Left renal pelvis (tissue), 4 donors: ENCODE measurements at places on chromosomes 7 and 10. TPM values are rescaled to one million over a fixed set of nuclear protein-coding genes. Genes with fewer than 3 reads are reported as not detected.

DNA sequence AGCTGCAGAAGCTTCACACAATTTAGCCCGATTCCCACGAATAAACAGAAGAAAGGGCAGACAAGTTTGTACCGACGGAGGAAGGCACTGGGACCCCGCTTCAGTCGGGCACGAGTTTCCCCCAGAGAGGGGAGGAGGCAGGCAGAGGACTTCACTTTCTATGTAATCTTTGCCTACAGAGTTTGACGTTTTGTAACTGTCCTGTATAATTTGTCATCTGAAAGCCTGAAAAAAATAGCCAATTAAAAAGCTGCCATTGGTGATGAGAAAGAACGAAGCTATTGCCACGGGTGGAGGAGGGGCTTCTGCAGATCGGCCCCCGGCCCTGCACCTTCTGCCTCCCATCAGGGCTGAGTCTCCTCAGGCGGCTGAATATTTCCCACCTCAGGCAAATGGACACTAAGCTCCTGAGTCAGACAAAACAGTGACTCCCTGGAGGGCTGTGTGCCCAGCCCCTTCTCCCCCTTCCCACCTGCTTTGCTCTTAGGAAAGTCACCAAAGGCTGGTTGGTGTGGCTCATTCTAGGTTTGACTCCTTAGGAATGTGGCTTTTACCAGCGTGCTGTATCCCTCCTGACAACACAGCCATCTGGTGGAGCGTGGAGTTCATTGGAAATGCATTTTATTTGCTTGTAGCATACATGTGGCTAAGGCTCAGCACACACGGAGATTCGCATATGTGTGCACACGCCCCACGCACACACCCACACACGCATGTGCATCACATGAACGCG lies 117.4 kb downstream of the VIPR2 start:
- no peak for DNase-seq

DNA sequence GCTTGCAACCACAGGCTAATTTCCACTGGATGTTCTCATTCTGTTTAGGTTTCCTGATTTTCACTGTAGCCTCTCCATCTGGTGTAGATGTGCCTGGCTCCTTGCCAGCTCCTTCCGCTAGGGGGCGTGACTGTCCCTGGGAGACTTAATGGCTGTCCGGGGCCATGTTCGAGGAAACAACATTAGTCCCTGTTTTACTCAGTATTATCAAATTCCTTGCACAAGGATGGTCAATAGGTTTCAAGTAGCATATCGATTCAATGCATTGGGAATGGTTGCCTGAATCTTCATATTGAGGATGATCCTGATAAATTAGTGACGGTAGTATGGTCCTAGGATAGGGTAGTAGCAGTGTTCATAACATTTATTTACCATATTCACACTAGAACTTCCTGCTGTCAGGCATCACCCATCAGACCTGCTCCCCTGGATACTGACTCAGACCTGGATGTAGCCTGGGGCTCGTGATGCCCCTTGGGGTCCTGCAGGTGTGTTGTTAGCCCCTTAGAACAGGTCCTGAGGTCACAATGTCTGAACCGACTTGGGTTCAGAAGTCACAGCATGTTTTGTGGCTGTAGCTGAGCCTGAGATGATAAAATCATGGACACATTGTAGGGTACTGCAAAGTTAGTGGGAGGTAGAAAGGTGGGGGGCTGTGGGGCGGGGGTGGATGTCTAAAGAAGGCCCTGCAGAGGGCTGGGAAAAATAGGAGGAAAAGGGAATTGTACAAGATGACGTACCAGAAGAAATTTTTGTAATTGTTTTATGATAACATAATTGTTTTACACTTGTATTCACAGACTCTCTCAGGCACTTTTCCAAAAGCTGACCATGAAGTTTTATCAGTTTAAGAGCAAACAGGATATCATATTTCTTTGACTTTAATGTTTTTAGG lies 8.9 kb upstream of the EXOC6 start:
- DNase-seq: no peak

GRCh38 chr7:135964791-135965190 lies 12.4 kb downstream of the MTPN start:
- DNase-seq: no peak

DNA sequence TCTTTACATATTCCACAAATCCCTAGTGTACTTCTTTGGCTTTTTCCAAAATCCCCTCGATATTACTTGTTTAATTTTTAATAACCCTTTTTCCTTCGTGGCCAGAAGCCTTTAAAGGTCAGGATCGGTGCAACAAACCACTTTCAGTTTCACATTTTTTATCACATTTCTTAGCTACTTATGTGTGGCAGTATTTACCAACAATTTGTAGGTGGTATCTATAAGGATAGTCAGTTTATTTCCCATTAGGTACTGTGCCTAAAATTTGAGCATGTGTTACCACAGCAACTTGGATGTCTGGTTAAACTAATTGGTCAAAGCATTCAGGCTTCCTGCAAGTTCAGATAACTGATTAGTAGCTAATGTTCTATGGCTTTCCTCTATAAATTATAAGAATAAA lies 104.9 kb downstream of the CDK14 start:
- DNase-seq: no peak

The TSPAN13 gene
- 25.3 TPM for polyA plus RNA-seq
